HTR-8/SVneo (cell line): ENCODE measurements at places on chromosomes 4 and X.

- DNase-seq = no peak
Observed at GRCh38 chrX:19595043-19595677, 79.9 kb upstream of the MAP3K15 start.

DNA sequence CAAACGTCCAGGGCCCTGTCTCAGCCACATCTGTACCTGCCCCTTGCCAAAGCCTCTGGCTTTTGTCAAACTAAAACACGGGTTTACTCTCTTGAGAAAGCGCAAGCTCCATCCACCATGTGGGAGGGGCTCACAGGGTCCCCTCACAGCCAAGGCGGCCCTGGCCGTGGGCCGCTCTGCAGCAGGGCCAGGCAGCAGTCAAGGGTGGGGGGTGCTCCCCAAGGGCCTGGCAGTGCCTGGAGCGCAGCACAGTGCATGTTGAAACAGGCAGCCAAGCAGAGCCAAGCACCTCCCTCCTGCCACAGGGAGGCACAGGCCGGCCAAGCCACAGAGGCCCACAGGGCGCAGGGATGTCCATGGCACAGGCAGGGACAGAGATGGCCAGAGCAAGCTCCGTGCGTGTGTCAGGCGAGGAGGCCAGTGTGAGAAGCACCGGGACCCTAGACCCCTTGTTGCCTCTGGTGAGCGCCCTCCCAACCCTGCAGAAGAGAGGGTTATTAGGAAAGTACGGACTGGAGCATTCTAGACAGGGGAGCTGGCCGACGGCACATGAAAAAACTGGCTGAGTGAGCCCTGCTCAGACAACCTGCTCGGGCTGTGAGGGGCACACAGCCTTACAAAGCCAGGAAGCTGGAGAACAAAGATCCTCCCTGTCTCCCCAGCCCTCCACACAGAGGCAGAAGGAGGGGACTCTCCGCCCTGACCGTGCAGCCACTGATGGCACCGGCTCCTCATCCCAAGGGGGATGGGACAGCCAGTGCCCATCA is 39.0 kb downstream of the FAM53A start:
- no peak for DNase-seq

DNA sequence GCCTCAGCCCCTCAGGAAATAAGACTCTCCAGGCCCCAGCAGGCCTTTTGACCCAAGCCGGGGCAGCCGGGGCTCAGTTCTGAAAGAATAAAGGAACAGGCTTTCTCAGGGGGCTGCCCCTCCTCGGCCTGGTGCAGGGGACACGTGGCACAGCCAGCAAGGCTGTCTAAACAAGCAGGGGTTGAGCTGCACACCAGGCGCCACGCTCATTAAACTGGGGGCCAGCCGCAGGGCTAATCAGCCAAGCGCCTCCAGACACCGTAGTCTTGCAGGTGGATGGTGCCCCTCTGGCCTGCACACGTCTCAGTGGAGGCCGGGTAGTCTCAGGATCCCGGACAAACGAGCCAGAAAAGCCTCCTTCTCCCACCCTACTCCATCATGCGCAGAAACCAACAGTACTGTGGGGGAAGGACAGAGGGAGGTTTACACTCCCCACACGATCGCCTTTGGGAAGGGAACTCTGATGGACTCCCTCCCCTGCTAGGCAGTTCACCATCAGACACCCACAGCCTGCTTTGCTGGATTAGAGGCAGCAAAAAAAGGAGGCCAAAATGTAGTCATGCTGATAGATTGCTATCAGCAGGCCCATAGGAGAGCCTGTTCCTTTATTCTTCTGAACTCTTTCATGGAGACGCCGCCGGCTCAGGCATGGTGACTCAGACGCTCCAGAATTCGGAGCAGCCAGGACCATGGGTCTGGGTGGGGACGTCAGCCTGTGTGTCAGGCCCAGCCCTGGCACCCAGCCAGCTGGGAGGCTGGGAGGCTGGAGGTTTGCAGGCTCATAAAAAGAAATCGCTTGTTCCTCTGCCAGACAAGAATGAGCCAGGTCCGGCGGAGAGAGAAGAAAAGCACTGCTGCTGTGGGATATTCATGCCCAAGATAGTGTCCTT is 342.4 kb downstream of the BCOR start:
- peak; percentile 77 for DNase-seq

DNA sequence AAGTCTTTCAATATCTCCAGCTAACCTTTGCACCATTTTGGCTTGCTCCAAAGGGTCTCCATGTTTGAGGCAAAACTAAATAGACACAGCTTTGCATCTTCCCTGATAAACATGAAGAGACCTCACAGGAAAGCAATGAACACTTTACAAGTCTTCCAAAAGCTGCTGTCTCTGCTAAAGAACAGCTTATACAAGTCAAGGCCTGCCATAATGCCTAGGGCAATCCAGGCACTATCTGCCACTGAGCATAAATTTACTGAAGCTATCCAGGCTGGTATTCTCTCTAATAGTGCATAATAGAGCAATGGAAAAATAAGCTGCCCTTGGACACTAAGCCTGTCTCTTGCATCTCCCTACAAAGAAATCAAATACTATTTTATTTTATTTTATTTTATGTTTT is 60.1 kb upstream of the S100G start:
- no peak for DNase-seq

DNA sequence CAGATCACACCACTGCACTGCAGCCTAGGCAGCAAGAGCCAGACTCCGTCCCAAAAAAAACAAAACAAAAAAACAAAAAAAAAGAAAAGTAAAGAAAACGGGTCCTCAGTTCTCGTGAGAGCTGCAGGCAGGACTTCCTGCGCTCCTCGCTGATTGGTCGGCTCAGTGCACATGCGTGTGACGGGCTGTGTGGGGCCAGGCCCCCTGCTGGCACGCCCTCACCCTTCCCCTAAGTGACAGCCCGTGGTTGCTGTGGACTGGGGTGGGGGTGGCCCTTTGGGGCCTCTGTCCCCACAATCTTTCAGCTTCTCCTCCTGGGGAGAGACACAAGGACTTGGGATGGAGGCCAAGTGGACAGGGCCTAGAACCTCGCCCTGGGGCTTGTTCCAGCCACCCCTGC is at the start of gene FAM9B:
Gene FAM9B, minus strand, starts transcription at position 139 of the 400 bp plus-strand sequence. CDS start 1,141 bp downstream, outside the sequence.
- DNase-seq = no peak

DNA sequence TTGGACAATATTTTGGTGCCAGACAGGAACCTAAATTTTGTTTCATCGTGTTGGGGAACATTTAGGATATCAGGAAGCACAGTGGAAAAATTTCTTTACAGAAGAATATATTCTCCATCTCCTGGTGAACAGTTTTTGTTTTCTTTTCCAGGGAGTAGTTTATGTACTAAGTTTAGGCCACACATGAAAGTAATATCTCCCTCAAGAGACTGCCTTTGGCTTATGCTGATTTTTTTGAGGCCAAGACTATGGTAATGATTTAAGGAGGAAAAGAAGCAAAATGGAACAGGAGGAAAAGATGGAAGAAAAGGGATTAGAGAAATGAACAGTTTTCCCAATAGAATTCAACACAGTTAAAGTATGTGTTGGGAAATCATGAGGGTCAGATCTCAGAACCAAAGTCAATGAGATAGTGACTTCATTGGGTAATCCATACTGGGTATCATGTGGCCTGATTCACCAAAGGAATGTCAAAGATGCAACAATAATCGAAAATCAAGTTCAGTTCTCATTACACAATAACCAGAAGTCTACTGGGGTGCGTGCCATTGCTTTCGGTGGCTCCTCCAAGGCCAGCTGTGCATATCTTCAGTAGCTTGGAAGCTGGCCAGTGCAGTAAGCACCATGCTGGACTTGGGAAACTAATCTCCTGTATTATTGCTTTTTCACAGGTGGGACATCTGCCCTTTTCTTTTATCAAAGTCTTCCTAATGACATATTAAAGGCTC is 234.8 kb downstream of the COL25A1 start:
- no peak for DNase-seq

DNA sequence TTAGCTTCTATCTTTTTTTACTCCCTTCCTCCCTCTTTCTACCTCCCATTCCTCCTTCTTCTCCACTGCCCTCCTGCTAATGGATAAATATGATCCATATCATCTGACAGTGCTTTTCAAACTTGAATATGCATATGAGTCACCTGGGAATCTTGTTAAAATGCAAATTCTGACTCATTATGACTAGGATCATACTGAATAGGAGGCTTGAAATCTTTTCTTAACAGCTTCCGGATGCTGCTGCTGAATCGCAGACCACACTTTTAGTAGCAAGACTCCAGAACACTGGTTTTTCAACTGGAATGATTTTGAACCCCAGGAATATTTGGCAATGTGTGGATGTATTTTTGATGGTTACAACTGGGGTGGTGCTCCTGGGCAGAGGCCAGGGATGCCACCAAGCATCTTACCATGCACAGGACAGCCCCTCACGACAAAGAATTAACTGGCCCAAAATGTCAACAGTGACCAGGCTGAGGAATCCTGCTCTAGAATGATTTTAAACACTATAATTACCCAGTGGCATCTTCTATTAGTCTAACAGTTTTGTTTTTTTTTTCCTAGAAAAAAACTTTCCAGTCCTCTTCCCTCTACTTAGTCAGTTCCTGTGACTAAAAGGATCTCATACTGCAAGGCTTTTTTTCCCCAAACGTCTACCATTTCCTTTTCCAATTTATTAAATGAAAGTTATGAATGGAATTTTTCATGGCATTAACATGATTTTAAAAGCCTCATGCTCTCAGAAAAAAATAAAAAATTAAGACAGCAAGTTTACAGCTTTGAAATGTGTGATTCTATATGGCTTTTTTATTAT is 10.6 kb upstream of the PYURF start:
- DNase-seq = no peak

- DNase-seq = no peak
Observed at GRCh38 chr4:124883632-124884031, 171.1 kb upstream of the ANKRD50 start.

- DNase-seq = no peak
Observed at GRCh38 chr4:88866862-88867550, 169.4 kb upstream of the NAP1L5 start.

GRCh38 chrX:313546-313945 is 5.0 kb downstream of the GTPBP6 start:
- DNase-seq = no peak

DNA sequence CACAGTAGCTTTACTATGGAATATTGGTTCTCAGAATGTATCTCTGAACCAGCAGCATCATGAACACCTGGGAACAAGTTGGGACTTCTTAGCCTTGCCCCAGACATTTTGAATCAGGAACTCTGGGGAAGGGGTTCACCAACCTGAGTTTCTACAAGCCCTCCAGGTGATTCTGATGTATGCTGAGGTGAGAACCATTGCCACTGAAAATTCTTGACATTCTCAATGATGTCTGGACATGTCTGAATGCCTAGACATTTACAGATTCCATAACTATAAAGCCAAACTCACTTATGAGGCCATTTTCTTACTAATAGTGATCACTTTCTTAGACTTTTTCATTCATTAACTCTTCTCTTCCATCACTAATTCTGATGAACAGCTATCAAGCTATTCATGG is 389.4 kb upstream of the FTHL17 start:
- no peak for DNase-seq

- DNase-seq = no peak
Observed at GRCh38 chr4:18961879-18962278, 940.3 kb upstream of the LCORL start.

GRCh38 chrX:2640436-2641150 is 50.5 kb upstream of the CD99 start:
- DNase-seq = no peak

GRCh38 chrX:72735561-72735960 is 21.5 kb upstream of the PHKA1 start:
- no peak for DNase-seq

- no peak for DNase-seq
Observed at GRCh38 chr4:3669553-3669949, 96.6 kb upstream of the ADRA2C start.

- DNase-seq = no peak
Observed at GRCh38 chrX:102744307-102744706, 23.8 kb downstream of the GPRASP3 start.

DNA sequence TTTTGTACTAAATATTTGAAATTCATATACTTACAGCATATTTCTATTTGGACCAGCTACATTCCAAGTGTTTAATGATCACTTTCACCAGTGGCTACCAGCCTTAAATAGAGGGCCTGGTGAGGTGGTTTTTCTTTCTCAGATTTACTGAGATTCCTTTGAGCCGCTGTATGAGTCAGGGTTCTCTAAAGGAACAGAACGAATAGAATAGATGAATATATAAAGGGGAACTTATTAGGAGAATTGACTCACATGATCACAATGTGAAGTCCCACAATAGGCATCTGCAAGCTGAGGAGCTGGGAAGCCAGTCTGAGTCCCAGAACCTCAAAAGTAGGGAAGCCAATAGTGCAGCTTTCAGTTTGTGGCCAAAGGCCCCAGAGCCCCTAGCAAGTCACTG is 146.2 kb upstream of the TLL1 start:
- DNase-seq = no peak

- no peak for DNase-seq
Observed at GRCh38 chr4:61556277-61556676, 356.2 kb downstream of the ADGRL3 start.

- no peak for DNase-seq
Observed at GRCh38 chrX:69161786-69162349, 3.4 kb downstream of the PJA1 start.

DNA sequence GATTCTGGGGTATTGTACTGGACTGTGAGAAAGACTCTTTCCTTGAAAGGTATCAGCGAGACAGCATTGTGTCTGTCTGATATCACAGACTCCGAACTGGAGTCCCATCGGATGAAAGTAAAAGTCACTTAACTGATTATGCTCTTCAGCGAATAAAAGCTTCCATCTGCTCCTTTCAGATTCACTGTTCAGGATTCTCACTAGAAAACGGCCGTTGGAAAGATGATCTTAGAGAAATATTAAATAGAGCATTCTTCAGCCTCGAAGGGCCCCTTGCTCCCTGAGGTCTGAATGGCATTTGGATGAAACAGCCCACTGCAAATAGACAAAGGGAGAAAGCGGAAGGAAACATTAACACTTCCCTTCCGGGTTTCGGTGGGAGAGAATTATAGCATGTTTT is 416.2 kb upstream of the PRKX start:
- no peak for DNase-seq

DNA sequence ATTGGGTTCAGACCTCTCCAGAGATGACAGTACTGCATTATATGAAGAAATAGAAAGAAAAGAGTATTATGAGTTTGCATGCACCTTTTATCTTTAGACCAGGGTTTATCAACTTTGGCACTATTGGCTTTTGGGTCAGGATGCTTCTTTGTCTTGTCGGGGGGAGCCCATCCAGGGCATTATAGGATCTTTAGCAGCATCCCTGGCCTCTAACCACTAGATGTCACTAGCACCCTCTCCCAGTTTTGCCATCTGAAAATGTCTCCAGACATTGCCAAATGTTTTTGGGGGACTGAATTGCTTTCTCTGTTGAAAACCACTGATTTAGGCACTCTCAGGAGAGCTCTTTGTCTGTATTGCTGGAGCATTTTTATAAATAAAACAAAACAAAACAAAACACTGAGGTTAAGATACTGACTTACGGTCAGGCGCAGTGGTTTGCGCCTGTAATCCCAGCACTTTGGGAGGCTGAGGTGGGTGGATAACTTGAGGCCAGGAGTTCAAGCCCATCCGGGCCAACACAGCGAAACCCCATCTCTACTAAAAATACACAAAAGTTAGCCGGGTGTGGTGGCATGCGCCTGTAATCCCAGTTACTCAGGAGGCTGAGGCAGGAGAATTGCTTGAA is 23.6 kb downstream of the CA5B start:
- peak; percentile 38 for DNase-seq
